ENCODE measurements at places on chromosomes 6 and 20. TPM values are rescaled to one million over a fixed set of nuclear protein-coding genes. Genes with fewer than 3 reads are reported as not detected.

Gene FAM83B
- 6.4 TPM for total RNA-seq

DNA sequence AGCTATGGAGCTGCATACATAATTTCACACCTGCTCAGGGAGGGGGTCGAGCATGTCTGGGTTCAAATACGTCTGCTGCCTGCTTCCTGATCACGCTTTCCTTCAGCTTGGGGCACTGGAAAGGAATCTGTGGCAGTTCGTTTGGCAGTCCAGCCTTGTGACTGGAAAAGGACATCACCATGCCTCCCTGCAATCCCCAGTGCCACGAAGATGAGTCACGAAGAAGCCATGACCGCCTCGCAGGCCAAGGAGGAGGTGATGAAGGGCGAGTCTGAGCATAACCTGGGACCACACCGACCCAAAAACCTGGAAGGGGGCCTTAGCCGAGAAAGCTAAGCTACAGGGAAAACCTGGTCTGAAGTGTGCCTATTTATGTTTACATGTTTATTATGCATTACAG lies 13.1 kb downstream of the JAG1 start:
- DNase-seq, result peak; percentile 39

Gene BMP2
- total RNA-seq, result 6.1 TPM

Gene TRIM10
- not detected for total RNA-seq

Gene TREM1
- total RNA-seq, result 3.0 TPM

GRCh38 chr20:63759377-63759901 lies 19.9 kb downstream of the SLC2A4RG start:
- DNase-seq, result no peak

DNA sequence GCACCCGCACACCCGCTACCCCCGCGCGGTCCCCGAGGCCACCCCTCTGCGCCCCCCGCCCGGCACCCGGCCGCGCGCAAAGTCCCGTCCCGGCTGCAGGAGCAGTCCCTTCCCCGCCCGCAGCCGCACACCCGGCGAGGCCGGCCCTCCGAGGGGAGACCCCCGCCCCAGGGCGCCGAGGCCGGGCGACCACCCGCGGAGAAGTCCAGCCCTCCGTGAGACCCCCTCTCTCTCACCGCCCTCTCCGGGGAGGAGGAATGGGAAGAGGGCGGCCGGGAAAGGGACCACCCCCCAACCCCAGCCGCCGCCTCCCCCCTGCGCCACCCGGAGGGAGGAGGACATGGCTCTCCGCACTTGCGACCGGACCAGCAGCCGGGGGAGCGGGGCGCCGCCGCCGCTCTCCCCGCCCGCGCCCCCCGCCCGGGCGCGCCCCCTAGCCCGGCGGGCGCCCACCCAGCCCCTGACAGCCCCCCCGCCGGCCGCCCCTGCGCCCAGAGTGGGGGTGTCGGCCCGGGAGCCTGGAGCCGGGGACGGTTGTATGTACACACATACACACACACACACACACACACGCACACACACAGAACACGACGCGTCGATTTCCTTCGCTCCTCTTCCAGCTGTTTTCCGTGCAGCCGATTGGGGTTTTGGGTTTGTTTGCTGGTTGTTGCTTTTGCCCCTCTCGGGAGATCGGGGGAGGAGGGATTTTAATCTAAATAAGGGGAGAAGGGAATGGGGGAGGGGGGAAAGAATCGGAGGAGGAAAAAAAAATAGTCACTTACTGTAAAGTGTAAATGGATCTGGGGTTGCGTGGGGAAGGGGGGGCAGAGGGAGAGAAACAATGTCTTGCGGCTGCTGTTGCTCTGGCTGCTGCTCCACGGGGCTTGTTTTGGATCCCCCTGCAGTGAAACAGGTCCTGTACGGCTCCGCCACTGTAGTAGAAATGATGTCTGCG lies at the start of gene ATXN1:
TSS of gene ATXN1 (minus strand) at position 945 of the 955 bp plus-strand sequence.
- peak; percentile 75 for DNase-seq

- DNase-seq, result peak; percentile 25
Measured at GRCh38 chr6:75402296-75402695, 91.3 kb downstream of the FILIP1 start.

Gene RAB44
- 0.05 TPM for total RNA-seq

DNA sequence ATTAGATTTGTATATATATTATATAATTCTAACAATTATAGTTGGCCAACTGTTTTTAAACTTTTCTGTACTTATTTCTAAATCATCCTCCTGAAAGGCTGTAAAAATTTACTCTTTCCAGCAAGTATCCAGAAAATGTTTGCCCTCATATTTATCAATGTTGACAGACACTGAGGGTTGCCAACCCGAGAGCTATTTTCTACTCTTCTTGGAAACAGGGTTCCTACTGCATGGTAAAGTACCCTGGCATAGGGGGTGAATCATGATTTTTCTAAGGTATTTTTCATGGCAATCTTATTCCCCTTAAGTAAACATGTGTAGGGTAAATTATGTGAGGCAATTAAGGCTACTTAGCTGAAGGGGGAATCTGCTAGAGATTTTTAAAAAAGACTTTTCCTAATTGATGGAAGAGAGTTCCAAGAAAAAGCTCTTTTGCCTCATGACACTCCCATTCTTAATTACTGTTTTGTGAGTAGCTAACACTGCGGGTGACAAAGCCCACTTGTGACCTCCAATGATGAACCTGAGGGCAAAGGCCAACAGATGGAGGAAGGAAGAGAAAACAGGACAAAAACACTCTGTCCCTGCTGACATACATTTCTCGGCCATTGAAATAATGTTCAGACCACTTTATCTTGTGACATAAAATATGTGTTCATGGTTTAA lies 37.9 kb downstream of the GPX5 start:
- no peak for DNase-seq

GRCh38 chr6:143157131-143157530 lies 96.4 kb downstream of the AIG1 start:
- no peak for DNase-seq

DNA sequence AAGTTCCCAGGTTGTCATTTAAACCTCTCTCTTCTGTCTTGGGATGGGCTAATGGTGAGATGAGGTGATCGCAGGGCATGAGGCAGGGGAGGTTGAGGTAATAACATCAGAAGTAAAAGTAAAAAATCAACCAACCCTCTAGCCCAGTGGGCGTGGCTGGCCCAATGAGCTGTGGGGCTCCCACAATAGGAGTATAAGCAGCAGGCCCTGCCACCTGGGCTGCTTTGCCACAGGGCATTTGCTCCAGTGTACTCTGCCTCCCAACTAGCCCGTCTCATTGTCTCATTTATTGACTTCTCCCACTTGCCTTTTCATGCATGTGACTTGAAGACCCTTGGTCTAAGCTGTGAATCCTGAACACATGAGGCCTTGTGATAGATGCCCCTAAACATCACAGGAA lies 62.8 kb downstream of the PHACTR3 start:
- no peak for DNase-seq

DNA sequence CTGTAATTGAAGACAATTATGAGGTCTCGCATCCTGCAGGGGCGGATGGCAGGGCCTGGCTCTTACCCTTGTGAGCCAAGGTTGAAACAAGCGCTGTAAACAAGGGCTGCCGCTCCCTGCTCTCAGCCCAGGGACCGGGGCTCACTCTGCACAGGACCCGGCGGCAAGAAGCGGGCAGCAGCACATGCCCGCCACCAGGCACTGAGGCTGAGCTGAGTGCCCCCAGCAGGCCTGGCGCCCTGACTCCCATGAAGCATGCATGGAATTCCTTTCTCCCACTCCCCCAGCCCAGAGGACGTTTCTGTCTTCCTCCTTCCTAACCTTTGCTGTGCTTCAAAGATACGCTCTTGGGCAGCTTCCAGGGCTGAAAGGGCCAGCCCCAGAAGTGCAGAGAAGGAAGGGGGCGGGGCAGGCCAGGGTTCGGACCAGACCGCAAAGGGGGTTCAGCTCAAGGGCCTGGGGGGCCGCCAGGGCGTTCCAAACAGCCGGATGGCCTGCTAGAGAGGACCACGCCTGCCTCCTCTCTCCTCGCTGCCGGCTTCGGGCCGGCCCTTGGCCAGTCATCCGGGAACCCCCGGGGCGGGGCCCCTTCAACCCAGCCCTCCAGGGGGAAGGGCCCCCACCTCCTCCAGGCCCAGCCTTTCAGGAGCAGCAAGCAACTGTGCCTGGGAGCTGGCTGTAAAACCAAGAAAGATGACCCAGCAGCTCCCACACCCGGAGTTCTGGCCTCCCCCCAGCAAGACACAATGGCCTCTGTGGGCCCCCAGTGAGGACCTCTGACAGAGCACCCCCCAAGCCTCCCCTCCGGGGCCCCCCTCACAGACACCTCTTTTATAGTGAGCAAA lies 109.9 kb downstream of the NOL4L start:
- peak; percentile 95 for DNase-seq

Gene SEMG1
- total RNA-seq, result not detected

DNA sequence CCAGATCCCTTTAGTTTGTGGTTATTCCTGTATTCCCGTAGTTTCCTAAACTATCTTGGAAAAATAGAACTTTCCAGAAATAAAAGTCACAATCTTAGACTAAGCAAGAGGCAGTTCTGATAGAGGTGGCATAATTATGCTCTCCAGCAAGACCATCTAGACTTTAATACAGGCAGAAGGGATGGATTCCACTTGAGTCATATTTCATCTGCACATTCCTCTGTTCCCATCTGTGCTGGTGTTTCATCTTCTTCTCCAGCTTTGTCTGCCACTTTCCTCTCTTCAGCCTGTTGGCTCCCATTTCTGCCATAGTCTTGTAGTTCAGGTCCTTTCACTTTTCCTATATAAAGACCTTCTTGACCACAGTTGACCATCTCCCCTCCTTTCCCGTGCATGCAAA lies 102.9 kb downstream of the SOBP start:
- DNase-seq, result no peak

DNA sequence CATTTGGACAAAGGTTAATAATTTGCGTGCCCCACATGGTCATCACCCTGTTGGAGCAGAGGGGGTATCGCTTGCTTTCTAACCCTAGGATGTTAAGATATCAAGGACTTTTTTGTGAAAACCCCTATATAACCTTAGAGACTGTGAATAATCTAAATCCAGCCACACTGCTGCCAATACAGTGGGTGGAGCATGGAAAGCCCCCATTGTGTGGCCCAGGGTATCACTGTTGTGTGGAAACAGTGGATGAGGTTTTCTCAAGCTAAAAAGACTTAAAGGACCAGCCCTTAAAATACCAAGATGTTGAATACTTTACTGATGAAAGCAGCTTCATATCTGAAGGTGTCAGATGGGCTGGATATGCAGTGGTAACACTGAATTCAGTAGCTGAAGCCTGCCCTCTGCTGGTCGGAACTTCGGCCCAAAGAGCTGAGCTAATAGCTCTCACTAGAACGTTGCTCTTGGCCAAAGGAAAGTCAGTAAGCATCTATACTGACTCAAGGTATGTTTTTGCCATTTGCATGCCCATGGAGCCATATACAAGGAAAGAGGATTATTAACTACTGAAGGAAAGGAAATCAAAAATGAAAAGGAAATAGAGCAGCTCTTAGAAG lies 695.2 kb downstream of the PHF3 start:
- DNase-seq, result peak; percentile 61

DNA sequence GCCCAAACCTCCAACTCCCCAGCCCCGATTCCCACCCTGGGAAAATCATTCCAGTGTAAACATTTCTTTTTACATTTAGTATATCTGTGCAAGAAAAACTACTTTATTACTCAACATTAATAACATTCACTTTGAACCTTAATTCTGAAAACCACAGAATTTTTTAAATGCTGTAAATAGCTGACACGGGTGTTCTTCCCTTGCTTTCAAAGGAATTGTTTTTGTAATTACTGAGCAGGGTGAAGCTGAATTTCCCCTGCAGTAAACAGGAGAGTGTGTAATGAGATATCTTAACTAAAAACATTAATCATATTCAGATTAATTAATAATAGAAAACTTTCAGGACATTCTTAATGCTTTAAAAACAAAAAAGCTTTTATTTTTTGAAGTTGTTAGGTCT lies 99.3 kb upstream of the CITED2 start:
- no peak for DNase-seq

Data from left cardiac atrium (tissue), 4 donors.